Right hindlimb (tissue), 1 donor: ENCODE measurements at places on chromosomes 7 and 10.

GRCh38 chr10:99977916-99978315, 31.8 kb downstream of the DNMBP start:
- no peak for DNase-seq

DNA sequence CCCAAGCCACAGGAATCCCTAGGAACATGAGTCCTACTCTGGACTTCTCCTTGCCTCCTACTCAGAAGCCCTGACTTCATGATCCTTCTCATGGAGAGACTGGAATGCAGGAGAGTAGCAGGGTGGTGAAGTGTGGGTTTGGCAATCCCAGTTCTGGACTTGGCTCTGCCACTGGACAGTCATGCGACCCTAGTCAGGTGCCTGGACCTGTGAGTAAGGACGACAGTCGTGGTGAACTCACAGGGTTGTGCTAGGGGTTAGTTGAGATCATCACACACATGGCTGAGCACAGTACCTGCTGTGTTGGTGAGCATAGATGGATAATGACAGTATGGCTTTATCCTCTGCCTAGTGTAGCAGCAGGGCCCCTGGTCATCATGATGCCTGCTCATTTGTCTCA, 117.9 kb downstream of the LRRC18 start:
- DNase-seq = no peak

DNA sequence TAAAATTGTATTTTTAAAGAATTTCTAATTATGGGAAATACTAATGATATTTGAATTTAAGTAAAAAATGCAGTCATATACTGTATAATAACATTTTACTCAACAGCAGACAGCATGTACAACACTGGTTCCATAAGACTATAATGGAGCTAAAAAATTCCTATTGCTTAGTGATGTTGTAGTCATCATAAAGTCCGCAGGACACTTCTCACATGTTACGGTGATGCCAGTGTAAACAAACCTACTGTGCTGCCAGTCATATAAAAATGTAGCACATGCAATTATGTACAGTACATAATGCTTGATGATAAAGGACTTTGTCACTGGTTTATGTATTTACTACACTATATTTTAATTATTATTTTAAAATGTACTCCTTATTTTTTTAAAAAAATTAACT, 629.3 kb downstream of the IPMK start:
- no peak for DNase-seq

GRCh38 chr7:151565541-151565940, 45.8 kb upstream of the RHEB start:
- no peak for DNase-seq

DNA sequence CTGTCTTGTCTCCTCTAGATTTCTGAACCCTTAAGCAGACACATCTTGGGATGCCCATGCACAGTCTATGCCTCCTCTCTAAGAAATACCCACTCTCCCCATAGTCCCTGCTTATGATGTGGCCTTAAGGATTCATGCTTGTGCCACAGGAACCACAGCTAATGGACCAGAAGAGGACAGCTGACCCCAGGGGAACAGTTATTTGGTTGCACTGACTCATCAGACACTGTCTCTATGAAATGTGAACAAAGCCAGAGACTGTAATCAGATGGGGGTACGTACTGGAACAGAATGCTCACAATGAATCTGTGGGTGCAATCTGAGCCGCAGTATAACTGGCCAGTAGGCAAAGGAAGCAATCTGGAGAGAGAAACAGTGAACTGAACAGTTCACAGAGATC, 121.9 kb downstream of the USP6NL start:
- DNase-seq = no peak

DNA sequence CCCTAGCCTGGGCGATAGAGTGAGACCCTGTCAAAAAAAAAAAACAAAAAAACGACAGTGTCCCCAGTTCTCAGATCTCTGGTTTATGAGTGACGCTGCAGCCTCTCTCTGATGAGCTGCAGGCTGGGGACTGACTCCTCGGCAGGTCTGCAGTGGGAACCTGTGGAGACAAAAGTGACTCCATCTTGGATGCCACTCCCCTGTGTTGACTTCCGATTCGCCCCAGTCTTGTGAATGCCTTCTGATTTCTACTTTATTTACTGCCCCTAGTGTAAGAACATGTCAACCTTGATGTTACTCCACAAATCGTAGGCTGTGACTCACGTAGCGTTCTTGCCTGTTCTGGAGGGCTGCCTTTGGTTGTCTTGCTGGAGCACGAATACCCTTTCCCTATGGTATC, 6.2 kb downstream of the TACR2 start:
- DNase-seq = no peak

GRCh38 chr10:113329121-113329596, 223.7 kb upstream of the HABP2 start:
- DNase-seq = no peak

DNA sequence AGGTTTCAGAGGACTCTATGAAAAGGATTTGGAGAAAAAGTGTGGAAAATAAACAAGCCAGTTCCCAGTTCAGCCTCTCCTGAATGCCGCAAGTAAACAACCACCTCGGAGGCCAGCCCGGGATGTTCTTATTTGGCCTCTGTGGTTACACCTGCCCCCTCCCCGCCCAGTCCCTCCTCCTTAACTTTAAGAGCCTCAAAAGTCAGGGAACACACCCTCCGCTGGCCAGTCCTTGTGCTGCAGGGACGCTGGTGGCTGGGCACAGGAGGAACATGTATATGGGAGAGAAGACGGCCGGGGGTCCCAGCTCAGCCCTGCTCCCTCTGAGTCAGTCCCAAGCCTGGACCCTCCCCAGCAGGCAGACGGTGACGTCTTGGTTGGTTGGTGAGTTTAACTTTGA, 6.1 kb downstream of the CHST3 start:
- no peak for DNase-seq

DNA sequence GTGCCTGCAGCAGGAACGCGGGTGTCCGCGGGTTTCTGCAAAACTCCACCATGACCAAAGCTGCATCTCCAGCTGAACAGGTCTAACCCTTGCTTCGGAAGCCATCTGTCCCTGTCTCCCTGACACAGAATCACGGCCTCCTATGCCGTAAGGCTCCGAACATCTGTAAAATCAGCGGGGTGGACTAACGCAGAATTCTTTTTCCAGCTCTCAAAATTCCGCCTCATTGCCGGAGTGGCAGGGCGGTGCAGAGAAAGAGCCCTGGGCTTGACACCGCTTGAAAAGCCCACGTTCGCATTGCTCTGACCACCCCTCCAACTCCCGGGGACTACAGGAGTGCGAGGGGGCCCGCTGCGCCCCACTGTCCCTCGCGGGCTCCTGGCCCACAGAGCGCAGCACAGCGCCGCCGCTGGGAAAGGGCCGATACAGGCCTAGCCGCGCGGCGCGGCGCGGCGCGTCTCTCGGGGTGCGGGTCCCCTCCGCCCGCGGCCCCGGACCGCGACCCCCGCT, 409 bp downstream of the DNMBP start:
- DNase-seq = no peak

DNA sequence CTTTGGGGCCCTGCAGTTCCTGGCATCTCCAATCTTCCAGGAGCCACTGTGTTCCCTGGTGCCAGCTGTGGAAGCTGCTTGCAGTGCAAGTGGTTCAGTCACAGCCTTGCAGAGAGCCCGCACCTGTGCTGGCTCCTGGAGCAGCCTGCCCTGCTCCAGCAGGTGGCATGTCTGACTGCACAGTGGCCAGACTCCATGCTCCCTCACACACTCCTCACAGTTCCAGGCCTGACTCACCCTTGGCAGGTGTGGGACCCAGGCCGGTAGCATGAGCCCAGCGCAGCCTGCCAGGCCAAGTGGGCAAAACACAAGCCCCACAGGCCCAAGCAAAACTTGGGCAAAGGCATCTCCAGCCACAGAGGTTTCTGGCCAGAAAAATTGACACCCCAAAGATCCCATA, 33.6 kb upstream of the RELN start:
- no peak for DNase-seq

GRCh38 chr10:86648704-86649427, 5.5 kb upstream of the OPN4 start:
- peak; percentile 72 for DNase-seq

GRCh38 chr10:124728830-124729661, 15.1 kb downstream of the FAM53B start:
- peak; percentile 33 for DNase-seq

DNA sequence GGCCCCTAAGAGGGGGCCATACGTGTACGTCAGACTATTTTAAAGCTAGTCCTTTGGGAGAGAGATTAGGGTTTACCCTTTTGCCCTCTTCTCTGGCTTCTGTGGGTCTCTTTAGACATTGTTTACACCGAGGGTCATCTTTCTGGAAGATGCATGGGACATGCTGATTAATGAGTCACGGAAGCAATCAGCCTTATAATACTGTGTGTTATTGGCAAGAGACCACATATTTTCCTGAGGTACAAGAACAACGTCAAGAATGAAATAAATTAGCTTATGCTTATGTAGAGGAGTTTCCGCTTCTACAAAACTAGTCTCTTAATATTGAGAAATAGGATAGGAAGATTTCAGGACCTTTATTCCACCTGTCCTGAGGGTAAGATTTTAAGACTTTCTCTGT, 327.7 kb downstream of the BBS9 start:
- DNase-seq = no peak

DNA sequence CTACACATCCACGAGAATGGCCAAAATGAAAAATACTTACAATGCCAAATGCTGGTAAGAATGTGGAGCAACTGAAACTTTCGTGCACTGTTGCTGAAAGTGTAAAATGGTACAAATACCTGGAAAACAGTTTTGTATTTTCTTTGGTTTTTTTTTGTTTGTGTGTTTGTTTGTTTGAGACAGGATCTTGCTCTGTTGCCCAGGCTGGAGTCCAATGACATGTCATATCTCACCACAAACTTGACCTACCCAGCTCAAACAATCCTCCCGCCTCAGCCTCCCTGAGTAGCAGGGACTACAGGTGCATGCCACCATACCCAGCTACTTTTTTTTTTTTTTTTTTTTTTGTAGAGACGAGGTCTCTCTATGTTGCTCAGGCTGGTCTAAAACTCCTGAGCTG, 35.6 kb upstream of the CAV2 start:
- DNase-seq = no peak

GRCh38 chr7:111180338-111180737, 89.4 kb downstream of the LRRN3 start:
- DNase-seq = no peak

DNA sequence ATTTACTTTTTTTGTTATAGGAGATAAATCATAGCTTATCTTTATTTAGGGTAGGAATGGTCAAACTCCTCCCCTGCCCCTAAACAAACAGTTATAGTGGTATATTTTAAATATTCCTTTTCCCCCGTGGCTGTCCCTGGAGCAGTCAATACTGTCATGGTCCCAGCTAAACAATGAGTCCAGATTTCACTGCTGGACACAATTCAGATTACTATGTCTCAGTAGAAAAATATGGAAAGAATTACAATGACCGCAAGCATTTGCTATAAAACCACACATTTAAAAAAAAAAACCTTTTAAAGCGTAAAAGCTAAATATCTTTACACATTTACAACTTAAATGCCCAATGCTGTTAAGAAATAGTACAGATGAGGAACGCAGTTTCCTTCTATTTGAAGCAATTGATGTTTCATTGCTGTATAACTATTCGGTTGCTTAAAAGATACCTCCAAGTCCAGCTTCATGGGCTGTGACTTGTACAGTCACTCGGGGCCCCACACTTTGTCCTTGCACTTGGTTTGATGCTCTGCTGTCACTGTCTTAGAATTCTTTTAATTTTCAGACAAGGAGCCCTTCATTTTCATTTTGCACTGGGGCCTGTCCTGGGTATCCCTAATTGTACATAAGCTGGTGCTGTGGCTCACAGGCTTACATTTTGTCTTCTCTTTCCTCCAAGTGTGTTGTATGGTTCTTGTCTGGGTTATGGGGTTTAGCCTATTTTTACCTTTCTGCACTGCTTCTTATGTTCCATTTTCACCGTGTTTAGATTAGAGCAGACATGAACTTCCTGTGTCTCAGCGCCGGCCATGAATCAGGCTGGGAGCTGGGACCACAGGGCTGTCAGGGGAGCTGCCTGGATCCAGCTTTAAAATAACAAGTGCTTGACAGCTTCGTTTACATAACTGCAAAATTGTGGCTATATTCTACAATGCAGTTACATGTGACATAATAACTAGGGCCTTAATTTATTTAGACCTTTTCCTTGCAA, 530.2 kb upstream of the FZD8 start:
- peak; percentile 61 for DNase-seq

DNA sequence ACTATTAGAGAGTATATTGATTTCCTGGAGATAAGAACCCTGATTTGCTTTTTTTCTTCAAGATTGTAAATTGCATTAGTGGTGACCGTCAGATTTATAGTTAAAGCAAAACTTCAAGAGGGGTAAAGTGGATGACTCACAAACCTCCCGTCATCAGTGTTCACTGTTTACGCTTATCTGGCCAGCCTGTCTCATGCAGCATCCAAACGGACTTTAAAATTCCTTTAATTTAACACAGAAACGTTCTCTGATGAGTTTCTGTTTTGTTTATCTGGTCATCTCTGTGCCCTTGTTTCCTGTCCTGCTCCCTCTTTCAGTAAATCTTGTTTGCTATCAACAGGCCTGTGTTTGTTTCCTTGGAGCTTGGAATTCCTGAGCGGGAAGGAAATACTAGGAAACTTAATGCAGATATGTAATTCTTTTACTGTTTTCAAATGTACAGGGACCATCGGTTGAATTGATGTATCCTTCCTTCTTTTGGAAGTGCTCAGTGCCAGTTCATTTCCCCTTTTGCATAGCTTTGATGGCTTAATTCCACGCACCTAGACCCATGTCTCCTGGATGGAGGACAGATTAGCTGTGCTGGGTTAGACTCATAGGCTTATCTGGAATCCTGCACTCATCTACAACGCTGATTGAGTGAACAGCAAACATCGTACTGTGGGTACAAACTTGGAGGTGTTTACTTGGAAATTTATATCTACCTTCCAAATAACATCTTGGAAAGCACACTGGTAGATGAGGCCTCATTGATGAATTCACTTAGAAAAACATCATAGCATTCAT, 21.3 kb downstream of the PTPRE start:
- no peak for DNase-seq

- no peak for DNase-seq
Observed at GRCh38 chr10:19728376-19728775, 87.9 kb upstream of the PLXDC2 start.
